CD8-positive, alpha-beta memory T cell (primary cell): ENCODE measurements at places on chromosomes 13 and 19. TPM values are rescaled to one million over a fixed set of nuclear protein-coding genes. Genes with fewer than 3 reads are reported as not detected.

GRCh38 chr19:5714816-5715215, 5.1 kb downstream of the LONP1 start:
- H3K4me3 ChIP-seq: no peak overlapping the region
- DNase-seq: no peak
- H3K27ac ChIP-seq: no peak overlapping the region
- H3K27me3 ChIP-seq: no peaks in the 10 kb centered on the region
- H3K36me3 ChIP-seq: peaks cover 28% of the 10 kb centered on the region

GRCh38 chr19:16428372-16429036, 43.3 kb downstream of the EPS15L1 start:
- H3K4me3 ChIP-seq: no peak overlapping the region
- H3K27ac ChIP-seq: no peak overlapping the region
- H3K4me1 ChIP-seq: peaks cover 7% of the 10 kb centered on the region
- DNase-seq: no peak
- H3K27me3 ChIP-seq: no peaks in the 10 kb centered on the region

DNA sequence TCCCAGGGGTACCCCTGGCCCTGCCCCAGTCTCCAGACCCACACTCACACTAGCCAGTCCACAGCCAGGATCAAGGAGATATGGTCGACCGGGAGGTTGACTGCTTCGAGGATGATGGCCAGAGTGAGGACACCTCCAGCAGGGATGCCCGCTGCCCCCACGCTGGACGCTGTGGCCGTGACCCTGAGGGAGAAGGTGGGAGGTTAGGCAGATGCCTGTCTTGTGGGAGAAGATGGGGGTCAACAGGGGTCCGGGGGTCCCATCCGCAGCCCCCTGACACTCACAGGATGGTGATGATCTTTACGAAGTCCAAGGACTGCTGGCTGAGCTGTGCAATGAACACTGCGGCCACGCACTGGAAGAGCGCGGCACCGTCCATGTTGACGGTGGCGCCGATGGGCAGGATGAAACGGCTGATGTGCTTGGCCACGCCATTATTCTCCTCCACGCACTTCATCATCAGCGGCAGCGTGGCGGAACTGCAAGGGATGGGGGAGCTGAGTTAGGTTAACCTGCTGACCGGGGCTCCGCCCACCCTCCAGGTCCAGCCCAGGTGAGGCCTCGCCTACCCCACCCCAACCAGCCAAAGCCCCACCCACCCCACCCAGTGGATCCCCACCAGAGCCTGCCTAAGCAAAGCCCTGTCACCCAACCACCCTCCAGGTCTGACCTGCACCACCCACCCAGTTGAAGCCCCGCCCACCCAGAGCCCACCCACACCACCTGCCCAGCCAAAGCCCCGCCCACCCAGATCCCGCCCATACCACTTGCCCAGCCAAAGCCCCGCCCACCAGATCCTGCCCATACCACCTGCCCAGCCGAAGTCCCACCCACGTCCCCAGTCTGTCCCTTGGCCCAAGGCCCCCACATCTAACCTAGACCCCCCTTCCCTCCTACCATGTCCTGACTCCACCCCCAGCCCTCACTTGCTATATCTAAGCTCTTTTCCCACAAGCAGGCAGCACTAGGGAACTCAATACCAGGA, 11.2 kb downstream of the SLC1A5 start:
- no peak overlapping the region for H3K4me3 ChIP-seq
- DNase-seq: no peak
- no peak overlapping the region for H3K27ac ChIP-seq
- peaks cover 20% of the 10 kb centered on the region for H3K36me3 ChIP-seq
- no peaks in the 10 kb centered on the region for H3K4me1 ChIP-seq
- H3K27me3 ChIP-seq: no peaks in the 10 kb centered on the region

DNA sequence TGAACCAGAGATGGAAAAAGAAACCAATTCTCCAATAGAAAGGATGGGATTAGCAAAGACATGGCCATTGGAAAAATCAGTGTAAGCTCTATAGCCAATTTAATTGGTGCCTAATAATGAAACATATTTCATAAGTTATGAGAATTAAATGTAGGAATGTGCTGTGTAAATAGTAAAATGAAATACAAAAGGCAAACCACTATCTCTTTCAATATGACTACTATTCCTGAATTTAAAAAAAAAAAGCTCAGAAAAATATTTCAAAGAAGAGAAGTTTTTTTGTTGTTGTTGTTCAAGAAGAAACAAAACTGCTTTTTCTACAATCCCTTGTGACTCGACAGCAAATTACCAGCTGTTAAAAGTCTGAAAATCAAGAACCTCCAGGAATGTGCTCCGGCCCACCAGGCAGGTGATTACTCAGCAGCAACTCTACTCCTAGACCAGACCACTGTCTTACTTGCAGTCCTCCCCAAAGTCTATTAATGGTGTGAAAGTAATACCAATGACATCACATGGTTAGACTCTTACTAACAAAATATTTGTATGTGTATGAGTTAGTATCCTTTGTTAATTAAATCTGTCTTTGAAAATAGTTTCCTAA, 362.4 kb downstream of the KCTD12 start:
- H3K4me1 ChIP-seq: no peaks in the 10 kb centered on the region
- DNase-seq: no peak
- H3K36me3 ChIP-seq: no peaks in the 10 kb centered on the region
- H3K27me3 ChIP-seq: no peaks in the 10 kb centered on the region
- H3K4me3 ChIP-seq: no peak overlapping the region
- no peak overlapping the region for H3K27ac ChIP-seq

- no peaks in the 10 kb centered on the region for H3K36me3 ChIP-seq
- DNase-seq: no peak
- no peaks in the 10 kb centered on the region for H3K27me3 ChIP-seq
- H3K27ac ChIP-seq: peak overlapping the region; percentile 20
Measured at GRCh38 chr19:43524922-43525835, 1.8 kb downstream of the ETHE1 start.

DNA sequence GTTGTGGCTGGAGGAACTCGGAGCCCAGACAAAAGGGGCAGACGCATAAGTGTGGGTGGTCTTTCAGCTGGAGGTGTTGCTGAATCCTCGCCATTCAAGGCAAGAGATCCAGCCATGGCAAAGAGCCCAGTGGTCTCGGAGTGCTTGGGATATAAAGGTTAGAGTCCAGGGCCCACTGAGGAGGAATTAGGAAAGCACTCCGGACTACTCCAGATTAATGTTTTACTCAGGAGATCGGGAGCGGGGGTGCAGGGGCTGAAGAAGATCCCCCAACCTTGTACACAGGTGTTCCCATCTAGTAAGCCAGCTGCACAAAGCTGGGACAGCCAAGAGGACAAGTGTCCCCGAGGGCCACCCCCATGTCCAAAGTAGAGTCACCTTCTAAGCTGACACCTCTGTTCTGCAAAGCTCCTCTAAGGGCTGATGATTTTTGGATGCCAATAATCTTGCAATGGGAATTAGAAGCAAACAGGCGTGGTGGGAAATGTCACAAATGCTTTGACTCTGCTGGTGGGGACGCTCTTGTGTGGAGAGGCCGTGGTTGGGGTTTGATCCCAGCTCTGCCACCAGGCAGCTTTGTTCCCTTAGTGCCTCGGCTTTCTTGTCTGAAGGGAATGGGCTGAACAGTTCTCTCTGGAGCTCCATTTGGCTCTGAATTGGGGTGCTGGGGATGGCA, 194.3 kb upstream of the SOX1 start:
- DNase-seq: no peak
- H3K27ac ChIP-seq: no peak overlapping the region
- no peaks in the 10 kb centered on the region for H3K27me3 ChIP-seq
- no peaks in the 10 kb centered on the region for H3K4me1 ChIP-seq
- H3K4me3 ChIP-seq: no peak overlapping the region
- no peaks in the 10 kb centered on the region for H3K36me3 ChIP-seq

DNA sequence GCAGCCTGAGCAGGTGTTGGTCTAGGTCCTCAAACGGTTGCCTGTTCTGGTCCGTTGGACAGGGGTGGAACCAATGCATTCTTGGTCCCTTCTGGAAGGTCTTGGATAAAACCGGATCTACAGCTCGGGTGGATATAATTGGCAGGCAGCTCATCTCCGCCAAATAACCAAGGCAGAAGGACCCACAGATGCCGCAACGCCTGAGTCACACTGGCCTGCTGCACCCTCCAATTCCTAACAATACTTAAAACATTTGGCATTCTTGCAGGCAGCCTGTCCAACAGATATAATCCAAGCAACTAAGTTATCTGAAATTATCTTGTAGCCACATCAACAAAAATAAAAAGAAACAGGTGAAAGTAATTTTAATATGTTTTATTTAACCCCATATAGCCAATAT, 59.0 kb upstream of the FGF14 start:
- no peak for DNase-seq
- H3K27ac ChIP-seq: no peak overlapping the region
- H3K4me3 ChIP-seq: no peak overlapping the region
- no peaks in the 10 kb centered on the region for H3K36me3 ChIP-seq

Gene NCR1
- not detected for total RNA-seq

Gene CLEC17A
- 1.5 TPM for total RNA-seq

Gene KLF5
- 1.8 TPM for total RNA-seq
